ENCODE measurements at places on chromosomes 11 and 22.

- no peak for DNase-seq
These were observed 15.1 kb upstream of the EFCAB6 start for GRCh38 chr22:43827003-43827735.

GRCh38 chr11:62853279-62853965 lies 14.0 kb upstream of the WDR74 start:
- DNase-seq: no peak

DNA sequence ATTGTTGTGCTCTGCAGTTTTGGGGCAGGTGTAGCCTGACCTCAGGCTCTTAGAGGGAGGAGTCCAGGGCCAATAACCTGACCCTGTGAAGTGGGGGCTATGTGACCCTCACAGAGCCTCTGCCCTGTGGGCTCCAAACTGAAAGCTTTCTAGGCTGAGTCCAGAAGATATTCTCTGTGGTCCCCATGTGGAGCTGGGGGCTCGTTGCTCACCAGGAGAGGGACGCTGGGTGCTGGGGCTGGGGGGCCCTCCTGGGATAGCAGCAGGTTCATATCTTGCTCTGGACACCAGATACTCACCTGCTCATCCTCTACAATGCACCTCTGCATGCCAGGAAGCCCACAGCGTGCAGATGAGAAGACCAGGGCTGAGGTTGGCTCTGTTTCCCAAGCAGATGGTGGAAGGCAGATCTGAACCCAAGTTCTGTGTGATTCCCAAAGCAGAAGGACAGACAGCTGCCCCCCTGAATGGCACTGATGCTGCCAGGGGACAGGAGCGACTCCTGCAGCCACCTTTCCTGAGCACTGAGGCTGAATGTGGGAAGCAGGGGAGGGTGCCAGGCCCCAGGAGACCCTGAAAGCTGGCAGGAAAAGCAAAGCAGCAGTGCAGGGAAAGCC lies 1022.0 kb downstream of the TBC1D22A start:
- DNase-seq: no peak

- DNase-seq: no peak
These were observed 29.5 kb downstream of the TMEM123 start for GRCh38 chr11:102422817-102423712.

DNA sequence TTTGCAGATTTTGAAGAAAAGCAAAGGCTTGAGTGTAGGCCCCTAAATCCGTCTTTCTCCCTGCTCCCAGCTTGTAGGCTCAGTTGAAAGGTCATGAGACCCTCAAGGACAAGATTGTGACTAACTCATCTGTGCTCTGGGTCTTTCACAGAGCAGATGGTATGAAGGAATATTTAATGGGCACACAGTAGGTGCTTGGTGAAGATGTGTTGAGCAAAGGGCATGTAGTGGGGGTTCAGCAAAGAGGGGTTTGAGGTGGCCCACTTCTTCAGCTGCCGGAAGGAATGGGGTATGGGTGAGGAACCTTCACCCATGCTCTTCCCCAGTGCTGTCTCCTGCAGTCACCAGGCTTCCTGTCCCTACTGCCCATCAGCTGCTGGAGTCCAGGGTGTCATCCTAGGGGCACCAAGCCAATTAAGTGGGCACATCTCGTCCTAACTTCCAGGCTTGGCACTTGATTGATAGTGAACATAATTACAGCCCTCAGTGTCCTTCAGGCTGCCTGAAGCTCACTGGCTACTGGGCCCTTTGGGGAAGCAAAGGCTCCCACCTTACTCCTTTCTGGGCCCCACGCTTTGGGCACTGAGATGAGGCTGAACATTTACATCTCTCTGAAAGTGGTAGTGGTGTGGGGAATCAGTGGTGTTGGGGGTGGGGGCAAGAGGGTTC lies 15.0 kb downstream of the DGAT2 start:
- DNase-seq: no peak

DNA sequence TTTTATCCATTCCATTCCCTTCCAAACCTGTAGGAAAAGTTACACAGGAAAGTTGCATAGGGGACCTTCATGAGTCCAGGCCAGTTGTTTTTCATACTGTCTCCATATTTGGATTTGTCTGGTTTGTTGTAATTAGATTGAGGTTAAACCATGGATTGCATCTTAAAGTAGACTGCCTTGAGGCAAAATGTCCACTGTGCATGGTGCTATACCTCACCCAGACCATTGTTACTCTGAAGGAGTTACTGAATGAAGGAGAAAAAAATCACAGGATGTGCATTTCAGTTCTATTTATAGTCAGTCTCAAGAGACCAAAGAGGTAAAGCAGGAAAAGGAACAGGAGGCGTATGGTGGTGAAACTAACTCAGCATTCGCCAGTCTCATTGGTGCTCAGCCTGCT lies 29.6 kb upstream of the L3MBTL2 start:
- no peak for DNase-seq

DNA sequence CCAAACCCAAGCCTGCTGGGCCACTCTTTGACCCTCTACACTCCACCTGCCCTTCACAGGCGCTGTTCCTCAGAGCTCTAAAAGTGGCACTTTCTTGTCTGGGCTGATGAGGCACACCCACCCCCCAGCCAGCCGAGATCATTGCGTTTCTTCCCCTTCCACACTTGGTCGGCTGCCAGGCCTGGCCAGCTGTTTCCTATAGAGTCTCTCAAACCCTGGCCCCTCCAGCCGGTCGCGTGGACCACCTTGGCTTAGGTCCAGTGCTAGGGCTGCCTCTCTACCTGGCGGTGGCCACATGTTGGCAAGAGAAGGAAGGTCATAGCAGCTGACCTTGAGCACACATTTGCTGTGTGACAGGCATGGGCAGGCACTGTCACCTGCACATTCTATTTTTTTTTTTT lies 60.6 kb downstream of the PPP6R2 start:
- no peak for DNase-seq

DNA sequence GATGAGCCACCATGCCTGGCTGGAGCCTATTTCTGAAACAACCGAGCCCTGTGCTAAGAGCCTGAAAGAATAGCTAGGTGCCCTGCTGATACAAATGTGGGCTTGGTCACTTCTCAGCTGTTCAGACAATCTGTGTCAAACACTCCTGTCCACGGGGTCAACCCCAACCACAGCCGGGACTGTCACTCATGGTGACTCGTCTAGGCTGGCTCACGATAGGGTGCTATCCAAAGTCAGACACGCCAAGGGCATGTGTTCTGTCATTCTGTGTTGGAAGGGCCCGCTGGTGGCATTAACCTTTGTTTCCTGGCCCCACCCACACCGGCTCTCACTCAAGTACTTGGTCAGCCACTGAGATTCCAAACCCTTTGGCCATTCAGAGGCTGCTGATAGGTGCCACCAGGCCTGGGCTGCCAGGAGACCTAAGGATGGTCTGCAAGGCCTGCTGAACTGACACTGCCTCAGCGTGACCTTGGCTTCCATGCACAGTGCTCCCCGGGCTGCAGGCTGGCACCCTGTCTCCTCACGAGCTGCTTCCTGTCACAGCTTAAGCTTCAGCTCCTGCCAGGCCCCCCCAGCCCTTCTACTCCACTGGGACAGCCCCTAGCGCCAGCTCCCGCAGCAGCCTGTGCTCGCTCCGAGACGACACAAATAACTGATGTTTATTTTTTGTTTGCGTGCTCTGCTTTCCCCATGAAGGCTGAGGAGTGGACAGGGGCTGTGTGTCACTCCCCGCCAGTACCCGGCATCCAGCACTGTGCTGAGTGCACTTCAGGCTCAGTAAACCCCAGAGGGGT lies 14.2 kb upstream of the CDC42BPG start:
- peak; percentile 50 for DNase-seq

GRCh38 chr11:132692891-132693290 lies 839.4 kb downstream of the OPCML start:
- DNase-seq: no peak

GRCh38 chr11:5300251-5300650 lies 1.5 kb downstream of the OR51B4 start:
- no peak for DNase-seq

DNA sequence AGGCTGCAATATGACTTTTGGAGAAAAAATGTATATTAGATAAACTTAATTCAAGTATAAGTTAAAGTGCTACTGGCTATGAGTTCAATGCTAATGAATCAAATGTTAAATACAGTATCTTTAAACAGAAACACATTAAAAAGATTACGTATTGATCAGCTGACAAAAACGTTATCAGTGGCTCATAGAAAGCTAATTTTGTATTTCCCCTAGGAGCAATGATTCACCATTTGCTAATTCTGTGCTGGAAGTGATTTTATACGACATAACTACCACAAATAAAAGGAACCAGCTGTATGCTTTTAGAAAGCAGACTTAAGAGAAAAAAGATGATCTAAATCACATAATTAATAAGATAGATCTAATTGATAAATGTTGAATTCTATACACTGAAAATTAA lies 43.6 kb downstream of the MRE11 start:
- DNase-seq: no peak

GRCh38 chr11:95659088-95659487 lies 130.5 kb downstream of the FAM76B start:
- DNase-seq: no peak

DNA sequence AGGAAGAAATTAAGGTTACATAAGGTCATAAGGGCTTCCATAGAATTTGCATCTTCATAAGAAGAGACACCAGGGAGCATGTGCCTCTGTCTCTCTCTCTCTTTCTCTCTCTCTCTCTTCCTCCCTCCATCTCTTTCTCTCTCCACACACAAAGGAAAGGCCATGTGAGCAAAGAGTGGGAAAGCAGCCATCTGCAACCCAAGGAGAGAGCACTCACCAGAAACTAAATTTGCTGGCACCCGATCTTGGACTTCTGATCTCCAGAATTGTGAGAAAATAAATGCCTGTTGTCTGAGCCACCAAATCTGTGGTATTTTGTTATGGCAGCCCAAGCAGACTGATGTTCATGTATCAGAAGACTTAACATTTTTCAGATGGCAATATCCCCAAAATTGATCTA lies 6.4 kb upstream of the KRTAP5-10 start:
- DNase-seq: no peak

DNA sequence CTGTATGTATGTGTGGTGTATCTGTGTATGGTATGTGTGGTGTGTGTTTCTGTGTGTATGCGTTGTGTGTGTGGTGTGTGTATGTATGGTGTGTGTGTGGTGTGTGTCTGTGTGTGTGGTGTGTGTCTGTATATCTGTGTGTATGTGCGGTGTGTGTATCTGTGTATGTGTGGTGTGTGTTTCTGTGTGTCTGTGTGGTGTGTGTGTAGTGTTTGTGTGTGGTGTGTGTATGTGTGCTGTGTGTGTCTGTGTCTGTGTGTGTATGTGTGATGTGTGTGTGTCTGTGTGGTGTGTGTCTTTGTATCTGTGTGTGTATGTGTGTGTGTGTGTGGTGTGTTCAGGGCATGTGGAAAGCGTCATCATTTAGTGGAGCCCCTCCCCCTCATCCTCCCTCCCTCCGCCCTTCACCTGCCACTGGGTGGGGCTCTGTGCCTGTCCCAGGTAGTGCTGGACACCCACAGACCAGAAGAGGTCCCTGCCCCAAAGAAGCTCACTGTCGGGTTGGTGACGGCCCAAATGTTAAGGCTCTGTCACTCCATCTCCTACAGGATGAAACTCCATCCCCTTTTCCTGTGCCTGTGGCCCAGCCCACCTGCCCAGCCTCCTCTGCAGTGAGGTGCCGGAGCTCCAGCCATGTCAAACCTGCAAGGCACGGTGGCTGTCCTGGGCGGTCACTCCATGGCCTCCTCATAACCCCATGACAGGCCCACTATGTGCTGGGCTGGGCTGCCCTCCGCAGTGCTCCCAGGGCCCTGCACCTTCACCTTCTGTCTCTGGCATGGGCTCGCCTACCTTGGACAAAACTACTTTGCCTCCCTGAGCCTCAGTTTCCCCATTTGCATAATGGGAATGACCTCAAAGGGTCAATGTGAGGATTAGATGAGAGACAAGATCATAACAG lies 23.4 kb upstream of the SHISAL1 start:
- DNase-seq: no peak

DNA sequence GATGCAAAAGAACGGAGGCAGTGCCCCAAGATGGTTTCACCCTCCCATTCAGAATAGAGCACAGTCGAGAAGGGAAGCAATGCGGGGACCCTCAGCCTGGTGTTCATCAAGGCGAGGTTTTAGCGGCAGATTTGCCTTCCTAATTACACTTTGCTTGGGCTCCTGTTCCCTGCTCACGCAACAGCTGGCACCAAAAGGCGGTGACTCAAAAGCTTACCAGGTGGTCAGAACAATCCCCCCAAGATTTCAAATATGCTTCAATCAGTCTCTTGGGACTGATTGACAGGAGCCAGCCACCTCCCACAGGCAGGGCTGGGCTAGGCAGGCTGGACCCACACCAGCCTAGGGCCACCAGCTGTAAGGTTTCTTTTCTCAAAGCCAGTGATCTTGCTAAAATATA lies 14.2 kb downstream of the IGSF9B start:
- no peak for DNase-seq

GRCh38 chr11:131518305-131518838 lies 148.0 kb downstream of the NTM start:
- DNase-seq: no peak

DNA sequence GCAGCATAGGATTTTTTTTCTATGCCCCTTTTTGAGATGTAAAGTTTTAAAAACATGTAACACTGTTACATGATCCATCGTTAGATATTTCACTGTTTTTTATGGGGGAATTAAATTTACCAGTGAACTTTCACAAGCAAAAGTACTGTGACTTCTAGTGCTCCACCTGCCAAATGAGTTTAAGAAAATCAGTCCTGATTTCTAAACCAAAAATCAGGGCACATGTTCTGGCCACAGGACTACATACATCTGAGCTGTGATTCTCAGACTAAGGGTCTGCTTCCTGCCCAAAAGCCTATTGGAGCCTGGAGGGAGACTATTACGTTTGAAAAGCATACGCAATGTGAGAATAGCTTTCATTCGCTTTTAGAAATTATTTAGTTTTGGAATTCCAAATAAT lies 22.5 kb downstream of the TMPRSS13 start:
- no peak for DNase-seq

- DNase-seq: no peak
These were observed 6.2 kb downstream of the PTPN5 start for GRCh38 chr11:18785411-18785810.

DNA sequence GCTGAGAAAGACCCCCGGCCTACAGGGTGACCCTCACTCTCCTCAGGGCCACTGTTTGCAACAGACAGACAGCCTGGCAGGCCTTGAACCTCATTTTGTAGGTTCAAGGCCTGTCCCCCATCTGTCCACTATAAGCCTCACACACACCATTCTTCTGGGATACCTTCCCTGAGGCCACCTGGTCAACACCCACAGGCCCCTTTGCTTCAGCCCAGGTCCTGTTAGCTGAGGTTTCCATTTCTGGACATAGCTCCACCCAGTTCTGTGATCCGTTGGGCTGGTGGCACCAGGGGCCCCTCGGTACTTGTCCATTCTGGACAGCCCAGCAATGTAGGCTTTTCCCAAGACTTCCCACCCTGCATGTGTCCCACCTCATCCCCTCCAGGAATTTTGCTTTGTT lies 3.1 kb downstream of the MIF start:
- no peak for DNase-seq
